ENCODE measurements at places on chromosomes 5 and 9.

GRCh38 chr9:94677929-94678328 lies 38.6 kb upstream of the FBP1 start:
- DNase-seq = no peak

GRCh38 chr5:135341016-135341666 lies 57.9 kb downstream of the MACROH2A1 start:
- no peak for DNase-seq

GRCh38 chr5:93602241-93603077 lies 19.4 kb downstream of the NR2F1 start:
- no peak for DNase-seq

GRCh38 chr5:112923148-112923917 lies 1.3 kb upstream of the REEP5 start:
- DNase-seq = no peak

- DNase-seq = no peak
These were observed 55.7 kb upstream of the MAP3K1 start for GRCh38 chr5:56759521-56760216.

- no peak for DNase-seq
These were observed 483.5 kb upstream of the TNC start for GRCh38 chr9:115601434-115601833.

- no peak for DNase-seq
These were observed 3.0 kb downstream of the CCDC187 start for GRCh38 chr9:136300866-136301265.

DNA sequence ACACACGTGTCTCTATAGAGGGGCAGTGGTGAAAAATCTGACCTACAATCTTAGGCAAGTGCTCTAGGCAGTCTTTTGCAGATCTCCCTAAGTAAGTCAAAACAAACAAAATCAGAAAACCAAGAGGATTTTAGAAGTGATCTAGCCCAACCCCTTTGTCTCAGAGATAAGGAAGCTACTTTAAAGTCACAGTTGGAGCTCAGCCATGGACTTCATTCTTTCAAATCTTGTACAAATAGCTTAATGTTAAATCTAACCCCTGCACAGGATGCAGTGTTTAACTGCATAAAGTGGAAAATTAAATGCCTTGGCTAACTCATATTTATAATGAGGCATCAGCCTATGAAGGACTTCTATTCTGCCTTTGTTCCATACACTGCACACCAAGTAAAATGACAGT lies 135.1 kb upstream of the RFX3 start:
- no peak for DNase-seq

DNA sequence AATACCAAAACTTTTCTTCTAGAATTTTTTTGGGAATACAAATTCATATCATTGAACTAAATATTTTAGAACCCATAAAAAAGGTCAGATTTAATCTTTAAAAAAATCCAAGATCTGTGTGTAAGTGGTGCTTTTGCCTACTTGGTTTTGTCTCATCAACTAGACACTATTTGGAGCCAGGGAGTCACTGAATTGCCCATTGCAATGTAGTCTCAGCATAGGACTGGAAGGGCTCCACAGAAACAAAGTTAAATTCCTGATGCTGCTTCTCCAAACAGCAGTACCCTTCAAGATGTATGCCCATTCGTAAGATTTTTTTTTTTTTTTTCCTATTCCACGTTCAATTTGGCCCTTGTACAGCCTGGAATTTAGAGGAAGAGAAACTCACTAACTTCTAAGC lies 208.0 kb upstream of the MPDZ start:
- DNase-seq = no peak

GRCh38 chr5:39137391-39137790 lies 63.2 kb upstream of the RICTOR start:
- DNase-seq = no peak

DNA sequence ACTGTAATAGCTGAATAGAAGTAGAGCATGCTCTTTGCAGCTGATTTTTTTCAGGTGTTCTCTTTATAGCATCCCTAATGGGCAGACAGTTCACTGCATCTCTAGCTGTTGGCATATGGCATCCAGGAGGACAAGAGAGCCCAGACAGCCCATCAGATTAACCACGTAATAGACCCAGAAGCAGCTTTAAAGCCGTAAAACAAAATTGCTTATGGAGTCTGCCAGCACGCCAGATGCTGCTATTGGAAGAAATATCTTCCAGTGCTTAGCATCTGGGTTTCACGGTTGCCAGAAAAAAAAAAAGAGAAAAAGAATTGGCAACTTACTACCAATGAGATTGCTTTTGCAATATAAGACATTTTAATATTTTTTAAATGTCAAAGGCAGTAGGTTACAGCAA lies 869.4 kb upstream of the NUDT12 start:
- no peak for DNase-seq

- peak; percentile 46 for DNase-seq
These were observed 767 bp downstream of the RALGPS1 start for GRCh38 chr9:126915281-126915816.

GRCh38 chr9:107170801-107171200 lies 112.3 kb upstream of the RAD23B start:
- DNase-seq = no peak

DNA sequence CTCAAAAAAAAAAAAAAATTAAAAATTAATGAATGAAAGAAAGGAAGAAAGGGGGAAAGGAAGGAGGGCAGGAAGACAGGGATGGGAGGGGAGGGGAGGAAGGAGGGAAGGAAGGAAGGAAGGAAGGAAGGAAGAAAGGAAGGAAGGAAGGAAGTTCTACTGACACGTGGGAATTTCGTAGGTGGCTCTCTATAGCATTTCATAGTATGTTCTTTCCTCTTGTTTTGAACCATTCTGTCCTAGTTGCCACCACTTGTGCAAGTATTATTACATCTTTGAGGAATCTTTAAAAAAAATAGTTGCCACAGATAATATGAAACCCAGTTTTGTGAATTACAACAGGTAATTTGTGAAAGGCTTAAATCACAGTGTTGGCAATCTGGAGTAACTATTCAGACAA lies 253.8 kb downstream of the BNC2 start:
- DNase-seq = no peak

- DNase-seq = no peak
These were observed 603.6 kb downstream of the IRX1 start for GRCh38 chr5:4199049-4199841.

GRCh38 chr9:127586096-127586495 lies 26.0 kb upstream of the STXBP1 start:
- no peak for DNase-seq

DNA sequence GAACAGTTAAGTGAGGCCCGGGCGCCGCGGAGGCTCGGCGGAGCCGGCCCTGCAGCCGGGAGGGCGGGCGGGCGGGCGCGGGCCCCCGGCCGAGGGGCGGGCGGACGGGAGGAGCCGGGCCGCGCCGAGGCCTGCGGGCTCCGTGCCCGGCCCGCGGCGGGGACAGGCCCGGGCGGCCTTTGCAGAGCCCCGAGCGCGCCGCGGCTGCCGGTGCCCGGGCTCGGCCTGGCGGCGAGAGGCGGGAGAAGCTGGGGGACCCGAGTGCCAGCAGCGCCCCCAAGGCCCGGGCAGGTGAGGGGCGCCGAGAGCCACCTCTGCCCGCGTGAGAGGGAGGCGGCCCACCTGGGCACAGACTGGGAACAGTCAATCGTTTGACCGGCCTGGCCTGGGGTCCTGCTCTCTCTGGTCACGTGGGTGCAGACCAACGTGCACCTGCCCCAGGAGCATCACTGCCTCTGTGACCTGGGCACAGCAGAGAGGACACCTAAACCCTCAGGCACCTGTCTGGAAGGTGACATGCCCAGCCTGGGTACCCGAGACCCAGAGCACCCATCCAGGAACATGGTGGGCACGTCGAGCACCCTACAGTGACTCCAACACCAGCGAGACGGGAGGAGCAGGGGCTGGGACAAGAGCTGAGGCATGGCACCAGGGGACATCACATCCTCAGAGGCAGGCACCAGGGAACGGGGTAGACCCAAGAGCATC lies 531 bp downstream of the MVB12B start:
- DNase-seq = peak; percentile 59

DNA sequence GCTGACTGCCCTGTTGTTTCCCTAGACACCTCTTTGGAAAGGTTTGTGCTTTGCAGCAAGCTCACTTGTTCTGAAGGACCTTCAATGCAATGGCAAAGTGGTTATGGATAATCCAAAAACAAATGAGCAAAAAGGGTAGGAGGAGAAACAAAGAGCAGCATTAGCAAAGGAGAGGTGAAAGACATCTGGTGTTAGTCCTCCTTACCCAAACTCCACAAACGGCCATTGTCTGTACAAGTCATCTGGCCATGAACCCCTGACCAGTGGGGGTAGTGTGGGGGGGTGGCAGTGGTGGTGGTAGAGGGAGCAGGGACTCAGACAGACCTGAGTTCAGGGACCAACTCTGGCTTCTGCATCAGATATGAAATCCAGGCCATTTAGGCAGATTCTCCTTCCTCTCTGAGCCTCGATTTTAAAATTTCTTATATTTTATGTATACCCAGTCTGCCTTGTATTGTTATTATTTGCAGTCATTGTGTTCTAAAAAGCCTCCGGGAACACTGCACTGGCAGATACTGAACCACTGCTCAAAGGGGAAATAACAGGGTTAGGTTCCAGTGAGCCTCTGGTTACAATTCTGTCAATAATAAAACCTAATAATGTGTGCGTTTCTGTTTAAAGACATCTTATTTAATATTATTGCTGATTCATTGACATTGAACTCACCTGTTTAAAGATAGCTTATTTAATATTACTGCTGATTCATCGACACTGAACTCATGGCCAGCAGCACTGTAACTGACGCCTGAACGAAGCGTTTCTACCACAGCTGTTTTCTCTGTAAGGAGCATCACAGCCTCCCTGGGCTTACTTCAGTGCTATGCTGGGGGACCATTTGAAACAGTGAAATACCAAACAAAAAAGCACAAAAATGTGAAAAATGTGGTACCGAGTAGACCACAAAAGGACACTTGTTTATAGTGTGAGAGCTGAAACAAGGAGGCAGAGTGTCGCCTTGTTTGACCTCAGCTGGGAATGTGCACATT lies 156.0 kb downstream of the SEC61B start:
- no peak for DNase-seq

DNA sequence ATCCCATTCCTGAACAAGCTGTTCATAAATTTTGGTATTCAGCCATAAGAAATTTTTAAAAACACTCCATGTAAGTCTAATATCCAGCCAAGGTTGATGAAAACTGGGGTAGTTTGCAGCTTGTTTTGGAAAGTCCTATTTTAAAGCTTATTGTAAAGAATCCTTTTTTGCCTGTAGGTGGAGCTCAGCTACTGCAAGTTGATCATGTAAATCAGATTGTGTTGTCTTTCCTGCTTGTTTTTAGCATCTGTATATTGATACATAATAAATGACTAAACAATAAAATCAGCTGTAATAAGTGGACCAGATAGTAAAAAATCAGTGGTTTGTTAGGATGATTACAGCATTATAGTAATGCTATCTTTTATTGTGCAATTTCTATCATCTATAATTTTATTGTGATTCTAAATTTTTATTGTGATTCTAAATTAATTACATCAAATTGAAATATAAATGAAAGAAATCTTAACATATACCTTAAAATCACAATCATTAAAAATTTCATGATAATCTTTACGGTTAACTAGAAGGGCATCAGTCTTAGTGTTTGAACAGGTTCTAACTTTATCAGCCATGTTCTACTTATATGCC lies 42.4 kb downstream of the CWC27 start:
- no peak for DNase-seq

GRCh38 chr5:102875721-102876123 lies 120.6 kb downstream of the PAM start:
- no peak for DNase-seq

DNA sequence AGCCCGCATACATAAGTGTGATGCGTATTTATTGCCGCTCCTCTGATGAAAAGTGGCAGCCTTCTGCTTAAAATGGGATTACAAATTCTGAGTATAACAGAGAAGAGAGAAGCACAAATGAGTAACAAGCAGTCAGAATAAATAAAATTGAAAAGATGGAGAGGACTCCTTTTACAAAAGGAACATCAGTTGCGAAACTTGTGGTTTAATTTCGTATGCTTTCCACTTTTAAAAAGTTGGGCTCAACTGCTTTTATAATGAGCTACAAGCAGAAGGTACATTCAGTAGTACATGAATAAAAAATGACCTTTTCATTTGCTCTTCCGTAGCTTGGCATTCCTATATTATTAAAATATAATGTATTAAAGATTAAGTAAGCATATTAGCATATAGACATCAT lies 320.0 kb downstream of the FBXL17 start:
- no peak for DNase-seq

DNA sequence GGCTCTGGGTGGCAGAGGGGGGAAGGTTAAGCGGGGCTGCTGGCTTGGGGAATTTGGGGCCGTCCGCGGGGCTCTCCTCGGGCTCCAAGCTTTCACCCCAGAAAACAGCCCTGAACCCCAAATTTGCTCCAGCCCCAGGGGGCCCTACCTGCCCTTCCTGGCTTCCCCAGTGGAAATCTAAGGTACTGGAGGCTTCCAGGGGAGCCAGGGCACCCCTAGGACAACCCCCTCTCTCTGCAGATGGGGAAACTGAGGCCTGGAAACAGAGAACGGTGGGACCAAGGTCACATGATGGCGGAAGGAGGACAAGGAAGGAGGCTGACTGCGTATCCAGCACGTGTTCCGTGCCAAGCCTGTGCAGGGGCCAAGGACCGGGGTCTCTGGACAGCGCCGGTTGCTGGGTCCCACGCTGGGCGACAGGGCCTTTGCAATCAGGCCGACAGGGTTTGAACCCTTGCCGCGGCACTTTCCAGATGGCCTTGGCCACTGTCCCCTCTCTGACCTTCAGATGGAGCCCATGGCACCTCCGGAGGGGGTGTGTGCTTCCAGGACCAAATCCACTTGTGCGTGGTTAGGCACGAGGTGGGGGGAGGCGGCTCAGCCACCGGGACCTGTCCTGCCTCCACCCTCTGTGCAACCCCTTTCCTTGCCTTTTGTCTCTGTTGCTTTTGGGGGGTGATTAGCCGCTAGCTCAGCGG lies 183.1 kb downstream of the C9orf50 start:
- DNase-seq = no peak

GRCh38 chr5:61344187-61344944 lies 12.3 kb downstream of the ZSWIM6 start:
- DNase-seq = no peak

- no peak for DNase-seq
These were observed 291.9 kb downstream of the NFIB start for GRCh38 chr9:14021871-14022525.

DNA sequence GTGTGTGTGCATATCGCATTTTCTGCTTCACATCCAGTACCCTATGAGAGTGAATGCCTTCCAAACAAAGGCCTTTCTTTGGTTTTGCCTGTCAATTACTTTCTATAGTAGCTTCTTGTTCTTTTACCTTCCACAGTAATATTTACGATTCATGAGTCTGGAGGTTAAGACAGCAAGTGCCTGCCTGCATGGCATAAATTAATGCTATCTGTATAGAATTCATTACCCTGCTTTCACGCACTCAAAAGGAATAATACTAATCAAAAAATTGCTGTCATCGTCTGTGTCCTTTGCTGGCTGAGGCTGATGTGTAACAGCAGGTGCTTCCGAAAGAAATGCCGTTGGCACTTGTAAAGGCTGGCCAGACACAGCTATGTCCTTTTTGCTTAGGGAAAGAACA lies 1304.4 kb upstream of the CDH6 start:
- no peak for DNase-seq

- DNase-seq = no peak
These were observed 4.8 kb upstream of the PLGRKT start for GRCh38 chr9:5442400-5443011.
